Pulmonary artery endothelial cell (primary cell): ENCODE measurements at places on chromosomes 7 and 10. TPM values are rescaled to one million over a fixed set of nuclear protein-coding genes. Genes with fewer than 3 reads are reported as not detected.

The LEP gene
- not detected in 2 replicates for total RNA-seq

The GHRHR gene
- not detected in 2 replicates for total RNA-seq

The SPAG6 gene
- total RNA-seq: not detected in 2 replicates

The C10orf53 gene
- not detected in 2 replicates for total RNA-seq

The AIFM2 gene
- 5.9 and 6.4 TPM in 2 replicates for total RNA-seq

The LRIT1 gene
- total RNA-seq: not detected in 2 replicates

The CHST15 gene
- total RNA-seq: 29.0 and 36.3 TPM in 2 replicates

The RHOBTB1 gene
- 29.1 and 38.6 TPM in 2 replicates for total RNA-seq

The NAT16 gene
- not detected in 2 replicates for total RNA-seq

The GIMAP2 gene
- total RNA-seq: 41.5 and 82.2 TPM in 2 replicates

The HABP2 gene
- total RNA-seq: not detected in 2 replicates

The LAMB4 gene
- total RNA-seq: 0.18 and 0.40 TPM in 2 replicates

The CTAGE4 gene
- 0.07 and 0.18 TPM in 2 replicates for total RNA-seq

The DENND2A gene
- 0.04 and 0.07 TPM in 2 replicates for total RNA-seq

The PLEKHS1 gene
- not detected in 2 replicates for total RNA-seq

The KIF11 gene
- total RNA-seq: 21.3 and 35.3 TPM in 2 replicates

The SVOPL gene
- total RNA-seq: not detected in 2 replicates

The GPR146 gene
- 17.4 and 29.8 TPM in 2 replicates for total RNA-seq

The ABCB1 gene
- total RNA-seq: 5.1 and 5.4 TPM in 2 replicates

The SPAM1 gene
- not detected in 2 replicates for total RNA-seq

The ERVW-1 gene
- total RNA-seq: not detected in 2 replicates

The RPEL1 gene
- total RNA-seq: 0.07 and 0.13 TPM in 2 replicates

The SLC16A9 gene
- 0.07 TPM in 1 of 2 replicates, not detected in the other for total RNA-seq

The CFAP58 gene
- total RNA-seq: 0.46 and 0.63 TPM in 2 replicates

The SPDYE11 gene
- not detected in 2 replicates for total RNA-seq

The FAM241B gene
- total RNA-seq: 0.20 TPM in 1 of 2 replicates, not detected in the other

The CCDC3 gene
- total RNA-seq: 0.18 and 0.66 TPM in 2 replicates

The DUSP5 gene
- 18.9 and 21.6 TPM in 2 replicates for total RNA-seq

The OR6B1 gene
- not detected in 2 replicates for total RNA-seq

The ZNF727 gene
- total RNA-seq: not detected in 2 replicates

The SORCS1 gene
- not detected in 2 replicates for total RNA-seq

The ANKRD61 gene
- 0.07 TPM in 2 replicates for total RNA-seq

The WNT2 gene
- total RNA-seq: not detected in 2 replicates

The GPR26 gene
- total RNA-seq: not detected in 2 replicates

The RBM20 gene
- 0.13 TPM in 1 of 2 replicates, not detected in the other for total RNA-seq

The SMIM30 gene
- 49.3 and 52.5 TPM in 2 replicates for total RNA-seq

The SYNPO2L gene
- total RNA-seq: not detected in 2 replicates

The CBLL1 gene
- total RNA-seq: 13.7 and 21.1 TPM in 2 replicates

The GIMAP1 gene
- total RNA-seq: 11.1 and 13.5 TPM in 2 replicates

The HOXA7 gene
- 0.04 and 0.13 TPM in 2 replicates for total RNA-seq

The NEUROD6 gene
- not detected in 2 replicates for total RNA-seq

The CCDC136 gene
- 2.7 and 4.5 TPM in 2 replicates for total RNA-seq

The DIP2C gene
- total RNA-seq: 1.8 and 5.1 TPM in 2 replicates

The DYDC2 gene
- not detected in 2 replicates for total RNA-seq

The AKR1C1 gene
- 9.1 and 10.5 TPM in 2 replicates for total RNA-seq

The ATE1 gene
- 27.0 and 36.8 TPM in 2 replicates for total RNA-seq

The ATP6V0E2 gene
- 20.8 and 24.4 TPM in 2 replicates for total RNA-seq

The RADIL gene
- total RNA-seq: 0.46 and 0.73 TPM in 2 replicates

The AKR1C8 gene
- not detected in 2 replicates for total RNA-seq

The GBX1 gene
- not detected in 2 replicates for total RNA-seq

The FANK1 gene
- total RNA-seq: 0.95 and 1.4 TPM in 2 replicates

The SFR1 gene
- total RNA-seq: 10.3 and 13.3 TPM in 2 replicates

The KCNIP2 gene
- total RNA-seq: 0.07 and 0.25 TPM in 2 replicates
